ENCODE measurements at places on chromosomes 3 and 15. TPM values are rescaled to one million over a fixed set of nuclear protein-coding genes. Genes with fewer than 3 reads are reported as not detected.

The TLR9 gene
- total RNA-seq = not detected

The FGD5 gene
- total RNA-seq = 54.0 TPM

The C3orf70 gene
- total RNA-seq = 0.15 TPM

The TTLL13 gene
- total RNA-seq = not detected

The ARPIN gene
- 11.7 TPM for total RNA-seq

The LYZL4 gene
- total RNA-seq = not detected

The CILP gene
- total RNA-seq = not detected

The NSUN3 gene
- 10.4 TPM for total RNA-seq

The PRICKLE2 gene
- 13.3 TPM for total RNA-seq

The FEZF2 gene
- not detected for total RNA-seq

The GABRB3 gene
- total RNA-seq = 0.32 TPM

The SACM1L gene
- 28.9 TPM for total RNA-seq
